HT-29 (cell line): ENCODE measurements at places on chromosomes 3 and 15. TPM values are rescaled to one million over a fixed set of nuclear protein-coding genes. Genes with fewer than 3 reads are reported as not detected.

DNA sequence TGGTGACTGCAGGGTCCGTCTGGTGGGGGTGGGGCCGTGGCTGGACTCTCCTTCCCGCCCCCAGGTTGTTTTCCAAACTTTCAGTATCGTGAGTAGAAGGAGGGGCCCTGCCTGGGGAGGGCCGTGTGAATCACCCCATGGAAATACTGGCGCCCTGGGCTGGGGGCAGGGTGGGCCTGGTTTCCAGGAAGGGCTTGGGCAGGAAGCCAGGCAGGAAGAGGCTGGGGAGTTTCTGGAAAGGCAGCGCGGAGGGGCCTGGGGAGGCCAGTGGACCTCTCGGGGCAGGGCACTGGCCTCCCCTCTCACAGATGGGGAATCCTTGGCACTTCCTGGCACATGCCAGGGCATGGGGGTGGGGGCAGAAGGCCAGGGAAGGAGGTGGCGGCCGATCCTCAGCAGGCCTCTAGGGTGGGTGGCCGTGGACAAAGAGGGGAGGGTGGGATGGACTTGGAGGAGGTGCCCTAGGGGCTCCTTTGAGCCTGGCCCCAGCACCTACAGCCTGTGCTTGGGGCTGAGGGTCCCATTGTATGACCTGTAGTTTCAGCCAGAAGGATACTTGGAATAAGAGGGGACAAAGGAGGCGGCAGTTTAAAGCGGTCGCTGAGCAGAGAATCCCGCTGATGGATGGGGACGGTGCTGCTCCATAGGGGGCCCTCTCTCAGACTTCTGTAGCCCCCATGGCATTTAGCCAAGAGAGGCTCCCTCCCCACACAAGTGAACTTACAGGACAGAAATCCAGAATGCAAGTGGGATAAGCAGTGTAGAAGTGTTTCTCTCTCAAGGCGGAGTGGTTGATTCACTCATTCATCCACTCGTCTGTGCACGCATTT is 56.5 kb upstream of the GATA2 start:
- DNase-seq: no peak

GRCh38 chr15:62697636-62698035 is 344.9 kb upstream of the TPM1 start:
- DNase-seq: no peak

DNA sequence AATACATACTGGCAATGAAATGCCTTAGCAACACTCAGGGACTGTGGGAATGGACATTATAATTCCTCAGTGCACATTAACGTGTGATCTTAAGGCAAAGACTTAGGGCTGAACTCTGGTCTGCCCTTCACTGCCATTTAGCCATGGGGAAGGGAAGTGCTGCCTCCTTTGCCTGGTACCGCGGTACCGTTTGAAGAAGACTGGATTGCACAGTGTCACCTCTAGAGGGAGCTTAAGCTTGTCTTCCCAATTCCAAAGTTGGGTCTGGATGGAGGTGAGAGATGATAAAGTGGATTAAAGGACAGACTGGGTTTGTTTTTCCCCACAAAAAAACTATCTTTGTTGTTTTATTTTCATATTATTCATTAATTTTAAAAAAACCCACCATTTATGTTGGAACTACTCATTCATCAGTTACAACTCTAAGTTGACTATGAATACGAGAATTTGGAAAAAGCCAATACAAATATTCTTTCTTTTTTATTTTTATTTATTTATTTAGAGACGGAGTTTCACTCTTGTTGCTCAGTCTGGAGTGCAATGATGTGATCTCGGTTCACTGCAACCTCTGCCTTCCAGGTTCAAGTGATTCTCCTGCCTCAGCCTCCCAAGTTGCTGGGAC is 60.0 kb upstream of the SYN2 start:
- peak; percentile 56 for DNase-seq

Gene GPR149
- not detected in 2 replicates for total RNA-seq

DNA sequence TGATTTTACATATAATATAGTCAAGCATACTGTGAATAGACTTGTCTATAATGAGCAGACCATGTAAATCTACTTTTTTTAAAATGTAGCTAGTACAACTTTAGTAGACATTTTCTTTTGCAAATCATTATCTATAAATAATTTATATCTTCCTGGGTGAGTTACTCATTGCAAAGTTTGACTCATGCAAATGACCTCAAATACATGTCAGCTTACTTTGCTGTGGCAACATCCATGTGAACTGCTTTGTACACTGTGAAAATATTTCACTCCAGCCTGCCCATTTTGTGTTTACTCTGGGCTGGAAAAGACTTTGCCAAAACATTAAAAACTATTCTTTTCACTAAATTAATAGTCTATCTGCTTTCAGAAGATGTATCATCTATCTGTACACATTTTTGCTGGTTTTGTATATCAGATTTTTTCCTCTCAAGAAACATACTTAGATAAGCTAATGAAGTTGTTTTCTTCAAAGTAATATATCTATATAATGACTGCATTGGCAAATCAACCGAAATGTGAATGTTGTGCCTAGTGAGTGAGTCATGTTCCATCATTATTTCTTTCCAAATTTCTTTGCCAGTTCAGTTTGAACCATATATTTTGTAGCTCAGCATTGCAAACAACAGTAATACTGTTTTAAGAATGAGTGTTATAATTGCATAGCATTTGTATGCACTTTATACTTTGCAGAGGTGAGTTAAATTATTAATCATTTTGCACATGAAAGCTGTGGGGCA is 26.5 kb downstream of the IGSF10 start:
- DNase-seq: peak; percentile 75

DNA sequence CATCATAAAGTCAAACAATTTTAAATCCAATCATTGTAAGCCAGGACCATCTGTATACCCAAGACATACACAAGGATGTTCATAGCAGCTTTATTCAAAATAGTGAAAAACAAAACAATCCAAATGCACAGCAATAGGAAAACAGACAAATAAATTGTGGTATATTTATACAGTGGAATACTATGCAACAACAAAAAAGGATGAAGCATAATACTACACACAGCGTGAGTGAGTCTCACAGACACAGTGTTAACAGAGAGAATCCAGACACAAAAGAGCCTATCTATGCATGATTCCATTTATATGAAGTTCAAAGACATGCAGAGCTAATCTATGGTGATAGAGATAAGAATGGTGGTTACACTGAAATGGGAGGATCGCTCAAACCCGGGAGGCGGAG is 5.6 kb upstream of the MUC20 start:
- no peak for DNase-seq

DNA sequence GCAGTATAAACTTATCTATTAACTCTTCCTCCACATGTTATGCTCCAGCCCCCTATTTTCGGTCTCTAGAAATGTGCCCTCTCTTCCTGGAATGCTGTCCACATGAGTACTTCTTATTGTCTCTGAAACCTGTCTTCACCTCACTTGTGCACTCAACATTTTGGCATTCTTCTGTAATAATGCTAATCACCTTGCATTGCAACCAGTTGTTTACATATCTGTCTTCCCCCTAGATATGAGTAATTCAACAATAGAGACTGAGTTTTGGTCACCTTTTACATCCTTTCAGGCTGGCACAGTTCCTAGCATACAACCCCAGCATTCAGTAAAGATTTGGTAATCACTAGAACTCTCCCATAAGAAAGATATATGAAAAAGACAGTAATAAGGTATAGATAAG is 17.2 kb downstream of the CCDC80 start:
- no peak for DNase-seq

Gene BMF
- total RNA-seq: 11.6 and 15.4 TPM in 2 replicates

Gene LDHAL6B
- total RNA-seq: not detected in 2 replicates
